Left hindlimb (tissue), 1 donor: ENCODE measurements at places on chromosomes 7 and 10.

- no peak for DNase-seq
These were observed 629.8 kb downstream of the KCNMA1 start for GRCh38 chr10:77007834-77008233.

DNA sequence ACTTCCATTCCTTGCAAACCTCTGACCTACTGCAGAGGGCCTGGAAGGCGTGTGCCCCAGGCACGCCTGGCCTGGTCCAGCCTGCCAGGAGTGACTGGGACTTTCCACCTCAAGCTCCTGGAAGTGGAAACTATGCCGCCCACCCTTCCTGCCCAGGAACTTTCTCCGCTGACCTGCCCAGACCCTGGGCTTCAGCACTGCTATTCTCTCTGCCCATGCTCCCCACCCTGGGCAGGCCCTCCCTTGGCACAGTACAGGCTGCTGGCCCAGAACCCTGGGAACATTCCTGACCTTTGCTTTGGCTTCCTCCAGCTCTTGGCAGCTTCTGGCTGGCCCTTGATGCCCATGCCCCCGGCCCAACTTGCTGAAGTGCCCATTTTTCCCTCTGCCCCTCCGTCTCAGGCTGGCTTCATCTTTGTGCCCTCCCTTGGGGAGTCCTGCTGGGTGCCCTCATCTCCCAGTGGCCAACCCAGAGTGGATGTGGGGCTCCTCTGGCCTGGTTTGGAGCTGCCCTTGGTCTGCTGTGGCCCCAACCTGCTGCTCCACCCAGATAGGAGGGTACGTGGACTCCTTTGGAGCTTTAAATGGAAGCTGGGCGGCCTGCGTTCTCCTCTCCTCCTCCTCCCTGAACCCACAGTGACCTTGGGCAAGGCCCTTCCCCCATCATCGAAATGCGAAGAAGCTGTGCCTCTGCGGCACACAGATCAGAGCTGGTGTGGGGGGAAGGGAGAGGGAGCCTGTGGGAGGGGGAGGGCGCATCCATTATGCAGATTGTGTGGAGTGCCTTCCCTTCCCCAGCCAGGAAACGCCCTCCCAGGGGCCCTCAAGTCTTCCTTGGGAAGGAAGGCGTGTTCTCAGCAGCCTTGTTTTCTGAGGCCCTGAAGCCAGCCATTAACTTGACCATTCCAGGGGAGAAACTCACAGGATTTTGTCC, 3.4 kb downstream of the MMRN2 start:
- peak; percentile 86 for DNase-seq

- DNase-seq = no peak
These were observed 4.8 kb downstream of the RUFY2 start for GRCh38 chr10:68402276-68402675.

DNA sequence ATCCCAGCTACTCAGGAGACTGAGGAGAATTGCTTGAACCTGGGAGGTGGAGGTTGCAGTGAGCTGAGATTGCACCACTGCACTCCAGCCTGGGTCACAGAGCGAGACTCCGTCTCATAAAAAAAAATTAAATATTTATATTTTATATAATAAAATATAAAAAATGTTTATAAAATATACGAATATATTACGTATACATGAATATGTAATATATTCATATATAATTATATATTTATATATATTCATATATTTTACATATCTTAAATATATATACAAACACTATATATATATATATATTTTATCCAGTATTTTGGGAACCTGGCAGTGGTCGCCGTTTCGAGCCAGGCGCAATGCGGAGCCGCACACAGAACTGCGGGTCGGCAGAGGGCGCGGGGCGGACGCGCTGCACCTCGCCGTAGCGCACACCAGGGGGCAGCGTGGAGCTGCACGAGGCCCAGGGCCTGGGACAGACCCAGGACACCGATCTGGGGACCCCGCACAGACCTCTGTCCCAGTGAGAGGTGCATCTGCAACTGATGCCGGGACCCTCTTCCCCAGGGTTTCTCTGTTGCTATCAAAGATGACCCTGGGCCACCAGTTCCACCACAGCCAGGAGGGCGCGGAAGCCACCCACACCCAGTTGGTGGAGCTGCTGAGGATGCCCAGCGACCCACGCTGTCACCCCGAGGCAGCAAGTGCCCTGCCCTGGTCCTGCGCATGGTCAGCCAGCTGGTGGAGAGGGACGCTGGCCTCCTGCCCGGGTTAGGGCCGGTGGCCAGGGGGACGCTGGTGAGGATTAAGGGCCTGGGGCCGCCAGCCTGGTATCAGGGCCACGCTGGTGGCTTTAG, 22.7 kb downstream of the AP5Z1 start:
- DNase-seq = no peak

DNA sequence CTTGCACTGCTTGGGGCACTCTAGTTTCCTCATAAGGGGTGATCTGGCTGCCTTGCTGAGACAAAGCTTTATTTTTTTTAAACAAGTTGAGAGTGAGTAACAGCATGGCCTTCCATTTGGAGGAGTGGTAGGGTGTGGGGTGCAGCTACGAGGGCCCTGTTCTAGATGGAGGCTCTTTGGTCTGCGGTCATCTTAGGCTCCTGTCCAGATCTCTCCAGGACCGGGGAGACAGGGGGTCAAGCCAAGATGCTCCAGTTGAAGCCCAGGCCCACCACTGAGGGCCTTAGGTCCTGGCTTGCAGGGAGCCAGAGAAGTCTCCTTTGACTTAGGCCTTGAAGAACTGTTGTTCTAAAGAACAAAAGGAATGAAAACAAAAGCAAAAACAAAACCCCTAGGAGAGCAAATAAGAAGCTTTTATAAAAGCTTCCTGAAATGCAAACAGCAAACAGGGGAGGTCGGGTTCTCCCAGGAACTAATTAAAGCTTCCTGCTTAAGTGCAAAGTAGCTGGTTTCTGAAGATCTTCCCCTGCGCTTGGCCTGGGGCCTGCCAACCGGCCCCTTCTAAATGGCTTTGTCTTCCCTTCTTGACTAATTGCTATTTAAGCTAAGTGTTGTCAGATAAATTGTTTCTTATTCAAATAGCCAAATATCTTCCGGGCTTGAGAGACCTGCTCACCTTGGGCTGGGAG, 259.2 kb downstream of the GLRX3 start:
- DNase-seq = no peak

- DNase-seq = no peak
These were observed 3.7 kb upstream of the HNRNPH3 start for GRCh38 chr10:68327889-68328786.

DNA sequence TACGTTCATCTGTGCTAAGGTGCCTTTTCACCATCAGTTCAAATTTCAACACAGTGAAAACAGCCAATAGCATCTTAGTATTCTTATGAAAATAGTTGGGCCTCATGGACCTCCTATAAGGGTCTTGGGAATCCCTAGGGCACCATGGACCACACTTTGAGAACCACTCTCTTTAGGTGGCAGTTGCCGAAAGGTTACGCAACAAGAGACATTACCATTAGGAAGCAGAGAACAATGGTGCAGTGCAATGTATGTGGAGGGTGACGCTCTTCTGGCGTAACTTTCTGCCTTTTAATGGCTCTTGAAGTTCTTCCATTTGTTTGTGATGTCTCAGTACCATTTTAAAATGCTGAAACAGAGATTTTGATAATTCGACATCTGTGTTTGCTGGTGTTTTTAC, 131.1 kb downstream of the CNNM2 start:
- no peak for DNase-seq

- DNase-seq = no peak
These were observed 750.7 kb upstream of the KCND2 start for GRCh38 chr7:119522263-119522662.

DNA sequence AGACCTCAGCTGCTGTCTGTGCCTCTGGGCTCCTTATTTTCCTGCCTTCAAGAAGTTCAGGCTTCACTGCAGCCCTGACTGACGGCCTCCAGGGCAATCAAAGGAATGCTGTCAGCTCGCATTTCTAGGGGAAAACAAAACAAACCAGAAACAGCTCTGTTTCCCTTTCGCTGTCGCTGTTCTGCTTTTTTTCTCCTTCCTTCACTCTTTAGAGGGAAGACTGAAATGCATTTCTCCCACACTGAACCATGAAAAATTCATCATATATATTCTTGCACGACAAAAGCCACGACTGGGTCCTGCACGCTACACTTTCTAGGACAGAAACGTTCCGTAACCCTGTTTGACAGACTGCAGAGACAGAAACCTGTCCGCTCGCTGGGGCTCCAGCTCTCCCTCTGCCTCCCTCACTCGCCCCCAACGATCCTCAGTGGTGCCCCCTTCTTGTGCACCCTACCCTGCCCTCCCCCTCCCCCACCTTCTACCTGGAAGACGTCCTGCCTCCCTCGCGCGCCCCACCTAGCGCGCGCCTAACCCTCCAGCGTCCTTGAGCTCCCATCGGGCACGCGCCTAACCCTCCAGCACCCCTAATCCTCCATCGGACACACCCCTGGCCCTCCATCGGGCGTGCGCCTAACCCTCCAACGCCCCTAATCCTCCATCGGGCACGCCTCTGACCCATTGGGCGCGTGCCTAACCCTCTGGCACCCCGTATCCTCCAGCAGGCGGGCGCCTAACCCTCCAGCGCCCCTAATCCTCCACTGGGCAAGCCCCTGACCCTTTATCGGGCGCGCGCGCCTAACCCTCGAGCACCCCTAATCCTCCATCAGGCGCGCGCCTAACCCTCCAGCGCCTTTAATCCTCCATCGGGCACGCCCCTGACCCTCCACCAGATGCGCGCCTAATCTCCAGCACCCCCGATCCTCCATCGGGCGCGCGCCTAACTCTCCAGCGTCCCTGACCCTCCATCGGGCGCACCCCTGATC, 37.1 kb downstream of the SVOPL start:
- DNase-seq = peak; percentile 31

GRCh38 chr7:29619848-29620555, 56.4 kb downstream of the PRR15 start:
- no peak for DNase-seq

GRCh38 chr10:133377818-133378250, 1.2 kb upstream of the PAOX start:
- DNase-seq = no peak

DNA sequence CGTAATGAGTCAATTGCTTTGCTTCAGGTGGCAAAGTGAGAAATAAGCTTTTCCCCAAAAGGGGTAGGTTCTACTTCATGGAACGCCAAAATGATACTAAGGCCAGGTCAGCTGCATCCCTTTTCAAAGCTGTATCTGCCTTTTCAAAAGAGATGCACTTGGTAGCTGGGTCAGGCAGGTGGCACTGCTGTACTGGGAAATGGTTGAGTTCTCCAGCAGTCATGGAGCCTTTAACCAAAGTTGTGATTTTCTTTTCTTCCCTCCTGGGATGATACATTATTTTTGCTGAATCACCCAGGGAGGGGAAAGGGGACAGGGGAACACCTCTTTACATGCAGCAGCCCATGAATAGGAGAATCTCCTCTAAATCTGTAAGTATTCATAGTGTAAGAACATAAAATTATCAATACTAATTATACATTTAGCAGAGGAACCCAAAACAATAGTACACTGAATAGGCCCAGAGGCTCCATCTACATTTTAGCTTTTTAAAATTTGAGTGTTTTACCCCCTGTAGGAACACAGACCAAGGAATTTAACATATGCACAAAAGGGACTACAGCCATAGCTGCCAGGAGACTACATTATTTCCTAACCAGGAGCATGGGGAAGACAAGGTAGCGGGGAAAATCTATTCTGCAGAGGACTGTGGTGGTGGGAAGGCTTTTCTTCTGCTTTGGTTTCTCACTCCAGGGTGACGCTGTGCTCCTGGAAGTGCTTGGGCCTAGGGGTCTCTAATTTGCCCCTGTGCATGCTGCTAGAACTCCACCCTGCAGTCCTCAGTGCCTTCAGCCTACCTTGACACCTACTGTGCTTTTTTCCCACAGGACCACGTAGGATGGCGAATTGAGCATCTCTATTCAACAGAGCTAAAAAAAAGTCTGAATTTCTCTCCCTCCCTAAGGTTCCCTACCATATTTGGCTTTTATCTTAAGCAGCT, 6.4 kb upstream of the GPR22 start:
- DNase-seq = peak; percentile 47

- DNase-seq = no peak
These were observed 1.9 kb upstream of the ZNF212 start for GRCh38 chr7:149237502-149237901.

GRCh38 chr7:157731126-157731525, 394.3 kb downstream of the DNAJB6 start:
- DNase-seq = no peak

- no peak for DNase-seq
These were observed 105.6 kb downstream of the APBB1IP start for GRCh38 chr10:26543567-26544306.

DNA sequence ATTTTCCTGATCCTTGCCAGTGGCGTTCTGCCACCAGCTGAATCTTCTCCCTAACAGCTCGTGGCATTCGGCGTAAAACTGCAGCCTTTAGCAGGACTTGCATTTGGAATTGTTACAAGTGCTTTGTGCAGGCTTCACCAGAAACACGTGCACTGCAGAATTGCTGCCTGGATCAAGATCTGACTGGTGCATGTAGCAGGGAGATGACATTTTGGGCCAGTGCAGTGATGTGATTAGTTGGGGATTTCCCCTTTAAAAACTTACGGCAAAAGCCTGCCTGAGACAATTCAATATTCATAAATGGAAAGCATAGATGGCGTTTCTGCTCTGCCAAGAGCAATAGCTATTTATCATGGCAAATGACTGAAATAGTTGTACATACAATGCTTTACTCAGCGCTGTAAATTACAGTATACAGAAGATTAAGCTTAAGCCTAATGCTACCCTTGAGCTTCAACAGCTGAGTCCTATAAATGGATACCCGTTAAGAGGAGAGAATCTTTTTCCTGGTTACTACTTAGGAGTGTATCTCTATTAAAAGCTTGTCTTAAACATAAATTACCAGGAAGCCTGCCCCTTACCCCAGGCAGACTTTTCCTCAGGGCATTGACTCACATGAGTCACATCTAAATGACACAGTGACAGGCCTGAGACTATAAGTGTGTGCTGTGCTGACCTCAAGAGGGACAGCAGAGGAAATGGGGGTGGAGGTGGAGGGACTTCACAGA, 106.3 kb downstream of the ATXN7L1 start:
- peak; percentile 46 for DNase-seq

DNA sequence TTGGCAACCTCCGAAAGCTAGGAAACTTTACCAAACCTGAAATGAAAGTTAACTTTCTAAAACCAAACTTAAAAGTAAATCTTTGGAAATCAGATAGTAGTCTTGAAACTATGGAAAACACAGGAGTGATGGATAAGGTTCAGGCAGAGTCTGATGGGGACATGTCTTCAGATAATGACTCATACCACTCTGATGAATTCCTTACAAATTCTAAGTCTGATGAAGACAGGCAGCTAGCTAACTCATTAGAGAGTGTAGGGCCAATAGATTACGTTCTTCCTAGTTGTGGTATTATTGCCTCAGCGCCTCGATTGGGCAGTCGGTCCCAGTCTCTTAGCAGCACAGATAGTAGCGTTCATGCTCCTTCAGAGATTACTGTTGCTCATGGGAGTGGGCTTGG, 45.9 kb downstream of the MCMBP start:
- DNase-seq = no peak

GRCh38 chr7:50159154-50159553, 66.1 kb upstream of the ZPBP start:
- no peak for DNase-seq

- DNase-seq = no peak
These were observed 398.8 kb downstream of the SFMBT2 start for GRCh38 chr10:7011994-7012393.

- peak; percentile 51 for DNase-seq
These were observed 23.9 kb downstream of the ITGA8 start for GRCh38 chr10:15695852-15696251.
